GM18507 (cell line): ENCODE measurements at places on chromosomes 6 and 20.

GRCh38 chr6:109966299-109966698, 11.8 kb upstream of the GPR6 start:
- DNase-seq: no peak

- DNase-seq: no peak
Measured at GRCh38 chr6:1624058-1624850, 14.5 kb downstream of the FOXC1 start.

- no peak for DNase-seq
Measured at GRCh38 chr6:161922631-161923119, 648.8 kb upstream of the AGPAT4 start.

- no peak for DNase-seq
Measured at GRCh38 chr20:10469599-10469998, 34.5 kb downstream of the SLX4IP start.

DNA sequence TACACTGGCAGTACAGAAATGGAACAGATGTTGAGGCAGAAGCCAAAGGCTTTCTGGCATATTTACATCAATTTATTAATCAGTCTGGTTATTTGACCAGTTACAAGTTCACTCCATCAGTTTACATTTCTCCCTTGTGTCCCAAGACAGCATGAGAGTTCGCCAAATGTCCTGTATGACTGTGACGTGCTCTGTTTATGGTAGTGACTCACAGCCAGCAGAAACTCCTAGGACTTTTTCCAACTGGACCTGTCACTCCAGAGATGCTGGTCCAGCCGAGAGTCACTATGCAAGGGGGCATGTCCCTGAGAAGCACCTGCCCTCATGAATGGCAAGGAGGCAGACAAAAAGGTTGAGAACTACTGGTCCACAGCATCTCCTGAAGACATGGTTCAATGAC, 160.0 kb downstream of the LRFN2 start:
- DNase-seq: no peak

- no peak for DNase-seq
Measured at GRCh38 chr6:21961226-21961625, 335.6 kb downstream of the PRL start.

- no peak for DNase-seq
Measured at GRCh38 chr6:14149739-14150130, 32.2 kb downstream of the CD83 start.

DNA sequence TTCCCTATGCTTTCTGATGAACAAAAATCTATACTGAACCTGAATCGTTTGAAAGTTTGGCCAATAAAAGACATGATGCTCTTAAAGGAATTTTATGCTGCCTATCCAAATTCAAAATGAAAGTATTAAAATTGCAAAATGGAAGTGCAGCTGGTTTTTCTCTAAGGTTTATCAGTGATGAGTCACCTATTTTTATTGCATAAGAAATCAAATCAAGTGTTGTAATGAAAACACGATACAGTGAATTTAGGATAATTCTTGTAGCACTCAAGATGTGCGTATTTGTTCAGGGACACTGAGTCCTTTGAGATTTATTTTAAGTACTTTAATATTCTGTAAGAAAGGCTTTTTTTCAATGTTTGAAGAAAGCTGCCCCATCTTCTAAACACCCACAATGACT, 409.5 kb downstream of the ADGRB3 start:
- no peak for DNase-seq

GRCh38 chr20:47796971-47797370, 11.7 kb upstream of the SULF2 start:
- DNase-seq: no peak

DNA sequence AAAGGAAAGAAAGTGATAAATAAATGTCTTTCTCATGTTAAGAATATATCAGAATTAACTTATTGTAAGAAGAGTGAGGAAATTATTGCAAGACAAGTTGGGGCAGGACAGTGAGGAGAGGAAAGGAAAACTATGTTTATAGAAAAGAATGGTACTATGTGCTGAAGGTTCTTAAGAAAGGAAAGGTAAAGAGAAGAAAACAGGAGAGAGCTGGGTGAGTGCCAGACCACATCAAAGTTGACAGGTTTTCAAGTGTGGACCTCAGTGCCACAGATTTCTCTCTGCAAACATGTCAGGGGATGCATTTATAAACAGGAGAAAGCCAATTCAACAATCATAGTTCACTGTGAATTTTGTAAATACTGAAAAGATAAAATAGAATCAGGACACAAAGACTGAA, 439.2 kb downstream of the PKHD1 start:
- DNase-seq: no peak

DNA sequence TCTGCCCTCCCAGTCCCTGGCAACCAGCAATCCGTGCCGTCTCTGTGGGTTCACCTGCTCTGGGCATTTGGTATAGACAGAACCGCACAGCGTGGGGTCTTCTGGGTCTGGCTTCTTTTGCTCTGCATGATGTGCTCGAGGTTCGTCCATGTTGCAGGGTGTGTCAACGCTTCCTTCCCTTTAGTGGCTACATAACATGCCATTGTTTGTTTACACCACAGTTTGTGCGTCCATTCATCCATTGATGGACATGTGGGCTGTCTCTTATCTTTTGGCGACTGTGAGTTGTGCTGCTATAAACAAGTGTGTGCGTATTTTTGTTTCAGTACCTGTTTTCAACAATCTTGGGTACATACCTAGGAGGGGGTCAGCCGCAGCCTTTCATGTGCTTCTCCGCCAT, 149.5 kb upstream of the RPS6KA2 start:
- DNase-seq: no peak

DNA sequence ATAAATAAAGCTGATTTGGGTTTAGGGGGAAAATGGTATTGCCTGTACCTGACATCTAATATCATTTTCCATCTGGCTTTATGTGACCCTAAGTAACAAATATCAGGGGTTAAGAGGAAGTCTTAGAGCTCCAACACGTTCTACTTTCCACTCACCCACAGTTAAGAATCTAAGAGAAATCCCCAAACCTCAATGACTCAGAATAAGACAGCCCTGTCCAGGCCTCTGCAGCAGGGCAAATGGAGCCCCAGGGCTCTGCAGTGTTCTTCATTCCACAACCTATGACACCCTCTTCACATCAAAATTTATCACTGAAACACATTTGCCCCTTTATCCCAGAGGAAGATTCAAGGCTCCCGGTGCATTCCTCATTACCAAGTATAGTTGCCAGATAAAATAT, 20.3 kb upstream of the TENT5A start:
- no peak for DNase-seq

- no peak for DNase-seq
Measured at GRCh38 chr6:70586114-70586513, 19.4 kb downstream of the SDHAF4 start.

DNA sequence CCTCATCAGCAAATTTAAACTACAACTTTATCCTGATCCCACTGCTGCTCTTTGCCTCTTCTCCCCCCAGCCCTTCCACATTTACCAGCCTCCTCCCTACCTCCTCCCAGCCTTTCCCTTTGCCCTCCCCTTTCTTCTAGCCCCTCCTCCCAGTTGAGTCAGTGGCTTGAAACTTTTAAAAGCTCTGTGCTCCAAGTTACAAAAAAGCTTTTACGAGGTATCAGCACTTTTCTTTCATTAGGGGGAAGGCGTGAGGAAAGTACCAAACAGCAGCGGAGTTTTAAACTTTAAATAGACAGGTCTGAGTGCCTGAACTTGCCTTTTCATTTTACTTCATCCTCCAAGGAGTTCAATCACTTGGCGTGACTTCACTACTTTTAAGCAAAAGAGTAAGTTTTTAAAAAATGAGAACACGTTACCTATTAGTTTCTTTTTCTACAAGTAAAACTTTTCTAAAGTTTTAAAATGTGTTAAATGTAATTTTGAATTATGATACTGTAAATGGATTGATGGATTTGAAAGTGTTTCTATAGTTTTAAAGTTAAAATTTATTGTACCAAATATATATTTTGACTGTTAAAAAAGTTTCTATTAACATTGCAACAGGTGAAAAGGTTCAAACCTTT, at the start of gene GJA1:
TSS of gene GJA1 (plus strand) at position 203 of the 626 bp plus-strand sequence. CDS start 11,202 bp downstream, outside the sequence.
- no peak for DNase-seq

- DNase-seq: no peak
Measured at GRCh38 chr6:93196406-93196970, 222.9 kb downstream of the EPHA7 start.

- peak; percentile 81 for DNase-seq
Measured at GRCh38 chr20:63707558-63708300, at the start of the genes ARFRP1 and ZGPAT. TSS of gene ARFRP1 (minus strand) at chr20:63707976. CDS start at chr20:63707091, 885 bp downstream. TSS of gene ZGPAT (plus strand) at chr20:63708039. CDS start at chr20:63708581, 542 bp downstream.

GRCh38 chr20:57595041-57596030, 24.9 kb downstream of the ZBP1 start:
- DNase-seq: no peak
